ENCODE measurements at places on chromosomes 3 and 15.

- no peak for DNase-seq
Observed at GRCh38 chr3:48412375-48413001, 17.4 kb downstream of the PLXNB1 start.

GRCh38 chr3:116148881-116149851 is 296.1 kb downstream of the LSAMP start:
- no peak for DNase-seq

DNA sequence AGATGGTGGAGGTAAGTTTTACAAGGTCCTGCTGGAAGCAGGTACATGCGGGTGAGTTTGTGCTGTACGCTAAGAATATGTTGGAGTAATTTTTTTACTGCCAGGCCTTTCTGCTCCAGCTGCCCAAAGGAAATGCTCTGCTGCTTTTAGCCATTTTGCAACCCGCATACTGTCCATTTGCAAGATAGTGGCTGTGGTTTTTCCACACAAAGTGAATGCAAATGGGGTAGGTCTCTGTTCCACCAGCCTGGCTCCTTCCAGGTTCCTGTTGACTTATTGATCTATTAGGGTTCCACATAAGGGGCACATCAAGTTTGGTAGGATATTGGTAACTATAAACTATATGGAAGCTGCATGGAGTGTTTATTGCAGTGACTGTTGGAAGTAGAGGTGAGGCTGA is 227.1 kb downstream of the SI start:
- DNase-seq: no peak

DNA sequence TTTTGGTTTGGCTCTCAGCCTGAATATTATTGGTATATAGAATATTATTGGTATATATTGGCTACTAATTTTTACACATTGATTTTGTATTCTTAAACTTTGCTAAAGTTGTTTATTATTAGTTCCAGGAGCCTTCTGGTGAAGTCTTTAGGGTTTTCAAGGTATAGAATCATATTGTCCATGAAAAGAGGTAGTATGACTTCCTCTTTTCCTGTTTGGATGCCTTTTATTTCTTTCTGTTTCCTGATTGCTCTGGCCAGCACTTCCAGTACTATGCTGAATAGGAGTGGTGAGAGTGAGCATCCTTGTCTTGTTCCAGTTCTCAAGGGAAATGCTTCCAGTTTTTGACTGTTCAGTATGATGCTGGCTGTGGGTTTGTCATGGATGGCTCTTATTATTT is 107.3 kb upstream of the LIPC start:
- peak; percentile 18 for DNase-seq

- no peak for DNase-seq
Observed at GRCh38 chr15:57592426-57592825, 722 bp downstream of the MYZAP start.

DNA sequence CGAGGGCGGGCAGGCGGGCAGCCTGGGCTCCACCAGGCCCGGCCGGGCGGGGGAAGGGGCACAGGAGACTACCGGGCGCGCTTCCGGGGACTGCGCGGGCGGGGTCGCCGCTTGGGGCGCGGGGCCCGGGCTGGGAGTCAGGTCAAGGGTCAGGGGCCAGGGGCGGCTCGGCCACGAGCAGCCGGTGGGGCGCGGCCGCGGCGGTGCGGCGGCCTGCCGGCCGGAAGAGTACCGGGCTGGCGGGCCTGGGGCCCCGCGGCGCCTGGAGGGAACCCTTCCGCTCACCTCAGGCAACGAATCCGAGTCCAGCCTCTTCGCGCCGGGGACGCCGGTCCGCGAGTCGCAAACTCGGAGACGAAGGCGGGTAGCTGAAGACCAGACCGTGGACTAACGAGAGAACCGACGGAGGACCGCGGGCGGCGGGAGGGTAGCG is 225 bp downstream of the RHOA start:
- DNase-seq: peak; percentile 94

DNA sequence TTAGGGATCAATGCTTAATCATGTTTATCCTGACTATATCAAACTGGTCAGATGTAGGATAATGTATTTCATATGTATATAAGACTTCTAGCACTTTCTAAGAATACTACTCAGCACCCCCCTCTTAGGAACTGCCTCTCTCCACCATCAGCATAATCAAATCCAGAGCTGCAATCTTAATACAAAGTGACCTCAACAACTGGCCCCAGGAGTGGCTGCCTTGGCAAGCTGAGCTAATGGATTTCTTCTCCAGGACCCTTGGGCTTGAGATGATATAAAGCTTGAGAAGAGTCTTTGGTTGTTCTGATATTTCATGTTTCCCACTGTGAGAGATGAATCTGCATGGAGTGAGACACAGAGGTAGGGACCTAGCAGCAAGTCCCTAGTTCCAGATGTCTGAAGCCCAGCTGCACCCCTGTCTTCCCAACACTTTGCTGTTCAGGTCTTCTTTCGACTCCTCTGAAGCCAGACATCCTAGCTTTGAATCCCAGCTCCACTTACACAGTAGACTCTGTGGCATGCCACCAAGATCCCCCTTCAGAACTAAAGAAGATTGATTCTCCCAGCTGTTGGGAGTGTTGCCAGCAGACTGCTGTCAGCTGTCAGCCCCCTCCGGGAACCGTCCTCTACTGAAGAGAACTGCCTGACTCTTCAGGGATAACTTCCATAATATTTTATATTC is 309.3 kb upstream of the UBE2E2 start:
- DNase-seq: no peak

GRCh38 chr3:77427528-77427927 is 387.6 kb downstream of the ROBO2 start:
- DNase-seq: no peak

- DNase-seq: peak; percentile 26
Observed at GRCh38 chr15:60795889-60796288, 316.9 kb upstream of the ICE2 start.

- no peak for DNase-seq
Observed at GRCh38 chr3:185722881-185723280, 102.0 kb downstream of the IGF2BP2 start.

Data from suppressor macrophage treated with lipopolysaccharide for 1 hour (primary cell).